ENCODE measurements at places on chromosomes 7 and 10. TPM values are rescaled to one million over a fixed set of nuclear protein-coding genes. Genes with fewer than 3 reads are reported as not detected.

DNA sequence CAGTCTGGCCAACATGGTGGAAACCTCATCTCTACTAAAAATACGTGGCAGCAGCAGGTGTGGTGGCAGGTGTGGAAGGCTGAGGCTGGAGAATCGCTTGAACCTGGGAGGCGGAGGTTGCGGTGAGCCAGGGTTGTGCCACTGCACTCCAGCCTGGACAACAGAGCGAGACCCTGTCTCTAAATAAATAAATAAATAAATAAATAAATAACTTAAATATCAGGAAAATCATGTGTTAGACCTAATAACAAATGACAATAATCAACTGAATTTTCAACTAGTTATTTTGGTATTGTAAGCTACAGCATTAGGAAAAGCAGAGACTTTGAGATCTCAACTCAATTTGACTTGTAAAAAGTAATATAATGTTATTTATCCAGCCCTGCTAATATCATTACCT, 9.2 kb downstream of the HERPUD2 start:
- no peak overlapping the region for H3K4me3 ChIP-seq
- DNase-seq: no peak
- H3K4me1 ChIP-seq: peaks cover 33% of the 10 kb centered on the region
- no peak overlapping the region for H3K27ac ChIP-seq
- no peaks in the 10 kb centered on the region for H3K27me3 ChIP-seq
- H3K36me3 ChIP-seq: peaks cover 5% of the 10 kb centered on the region

- peak; percentile 35 for DNase-seq
- peaks cover 21% of the 10 kb centered on the region for H3K4me1 ChIP-seq
- no peak overlapping the region for H3K4me3 ChIP-seq
- H3K27me3 ChIP-seq: no peaks in the 10 kb centered on the region
- no peaks in the 10 kb centered on the region for H3K36me3 ChIP-seq
Measured at GRCh38 chr7:101935521-101936141, 118.2 kb downstream of the CUX1 start.

GRCh38 chr10:89481662-89482061, 53.7 kb downstream of the SLC16A12 start:
- H3K36me3 ChIP-seq: no peaks in the 10 kb centered on the region
- no peak overlapping the region for H3K4me3 ChIP-seq
- H3K4me1 ChIP-seq: peaks cover 21% of the 10 kb centered on the region
- peak overlapping the region; percentile 72 for H3K27ac ChIP-seq
- DNase-seq: no peak

- H3K27me3 ChIP-seq: no peaks in the 10 kb centered on the region
- no peaks in the 10 kb centered on the region for H3K4me1 ChIP-seq
- H3K4me3 ChIP-seq: no peak overlapping the region
- no peak overlapping the region for H3K27ac ChIP-seq
- DNase-seq: no peak
- no peaks in the 10 kb centered on the region for H3K36me3 ChIP-seq
Measured at GRCh38 chr10:23718946-23719345, 280.1 kb downstream of the OTUD1 start.

GRCh38 chr10:20034732-20035131, 218.5 kb downstream of the PLXDC2 start:
- no peak overlapping the region for H3K4me3 ChIP-seq
- H3K27ac ChIP-seq: no peak overlapping the region
- H3K36me3 ChIP-seq: no peaks in the 10 kb centered on the region
- DNase-seq: no peak
- no peaks in the 10 kb centered on the region for H3K4me1 ChIP-seq
- H3K27me3 ChIP-seq: no peaks in the 10 kb centered on the region

DNA sequence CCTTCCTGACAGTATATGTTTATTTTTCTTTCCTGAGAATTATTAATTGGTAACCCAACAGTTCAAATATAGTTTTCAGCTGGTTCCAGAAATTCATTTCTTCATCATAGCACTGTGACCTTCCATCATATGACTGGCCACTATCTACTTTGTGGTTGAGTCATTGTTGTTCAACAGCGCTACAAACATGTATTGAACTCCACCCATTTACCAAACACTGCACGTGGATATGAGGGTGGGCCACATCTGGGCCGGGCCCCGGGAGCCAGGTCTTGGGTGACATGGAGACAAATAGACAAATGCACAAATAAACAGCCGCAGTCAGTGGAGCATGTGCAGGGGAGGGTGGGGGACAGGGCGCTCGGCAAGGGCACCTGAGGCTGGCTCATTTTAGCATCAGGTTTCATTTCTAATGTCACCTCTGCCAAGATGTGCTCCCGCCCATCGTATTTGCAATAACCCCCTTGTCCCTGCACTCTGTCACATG, 24.0 kb upstream of the EEPD1 start:
- no peaks in the 10 kb centered on the region for H3K36me3 ChIP-seq
- H3K27ac ChIP-seq: peak overlapping the region; percentile 71
- no peaks in the 10 kb centered on the region for H3K4me1 ChIP-seq
- no peak overlapping the region for H3K4me3 ChIP-seq

DNA sequence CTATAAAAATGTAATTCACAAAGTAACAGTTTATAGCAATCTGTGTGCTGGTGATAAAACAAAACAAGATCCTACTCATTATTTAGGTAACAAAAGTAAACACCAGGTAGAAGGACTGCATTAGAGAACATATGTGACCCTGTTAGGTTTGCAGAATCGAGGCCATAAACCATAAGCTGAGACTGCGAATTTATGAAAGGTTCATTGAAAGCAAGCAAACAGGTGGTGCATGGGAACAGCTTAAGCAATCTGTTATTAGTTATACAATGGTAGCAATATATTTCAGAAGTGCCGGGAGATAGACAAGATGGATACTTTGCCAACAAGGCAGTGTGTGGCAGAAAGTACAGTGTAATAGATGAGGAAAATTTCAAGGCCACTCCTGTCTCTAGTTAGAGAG, 23.5 kb upstream of the FAM133B start:
- H3K36me3 ChIP-seq: peaks cover 31% of the 10 kb centered on the region
- no peaks in the 10 kb centered on the region for H3K4me1 ChIP-seq
- H3K27me3 ChIP-seq: no peaks in the 10 kb centered on the region
- DNase-seq: no peak
- H3K4me3 ChIP-seq: no peak overlapping the region
- no peak overlapping the region for H3K27ac ChIP-seq

DNA sequence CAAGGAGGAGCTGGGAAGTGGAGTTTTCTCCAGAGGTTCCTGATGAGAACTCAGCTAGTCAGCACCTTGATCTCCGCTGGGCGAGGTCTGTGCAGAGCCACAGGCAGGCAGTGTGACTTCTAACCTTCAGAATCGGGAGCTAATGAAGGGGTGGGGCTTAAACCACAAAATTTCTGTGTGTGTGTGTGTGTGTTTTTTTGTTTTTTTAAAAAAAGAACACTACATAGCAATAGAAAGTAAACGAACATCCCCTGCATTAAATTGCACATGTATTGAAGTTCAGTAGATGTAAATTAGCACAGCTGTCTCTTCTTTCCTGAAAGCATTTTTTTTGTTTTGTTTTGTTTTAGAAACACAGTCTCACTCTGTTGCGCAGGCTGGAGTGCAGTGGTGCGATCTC, 46.2 kb downstream of the RBM17 start:
- H3K27ac ChIP-seq: no peak overlapping the region
- no peak overlapping the region for H3K4me3 ChIP-seq
- H3K36me3 ChIP-seq: no peaks in the 10 kb centered on the region
- peaks cover 8% of the 10 kb centered on the region for H3K27me3 ChIP-seq
- DNase-seq: no peak

DNA sequence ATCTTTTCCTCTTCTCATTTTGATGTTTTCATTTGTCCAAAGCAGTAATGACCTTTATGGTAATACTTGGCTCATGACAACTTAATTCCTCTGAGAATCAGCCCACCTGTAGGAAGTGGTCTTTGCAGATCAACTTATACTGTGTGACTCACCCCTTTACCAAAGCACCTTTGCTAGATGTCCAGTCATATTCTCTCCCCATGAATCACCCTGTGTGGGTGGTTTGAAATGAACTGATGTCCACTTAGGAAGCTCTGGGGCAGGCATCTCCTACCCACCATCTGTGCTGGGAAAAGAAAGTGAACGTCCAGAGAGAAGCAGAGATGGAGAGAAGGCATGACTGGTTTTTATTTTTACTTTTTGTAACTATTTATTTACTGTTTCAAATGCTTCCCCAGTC, 410.3 kb downstream of the KIF20B start:
- H3K27me3 ChIP-seq: no peaks in the 10 kb centered on the region
- DNase-seq: no peak
- no peak overlapping the region for H3K27ac ChIP-seq
- no peaks in the 10 kb centered on the region for H3K36me3 ChIP-seq
- H3K4me3 ChIP-seq: no peak overlapping the region

DNA sequence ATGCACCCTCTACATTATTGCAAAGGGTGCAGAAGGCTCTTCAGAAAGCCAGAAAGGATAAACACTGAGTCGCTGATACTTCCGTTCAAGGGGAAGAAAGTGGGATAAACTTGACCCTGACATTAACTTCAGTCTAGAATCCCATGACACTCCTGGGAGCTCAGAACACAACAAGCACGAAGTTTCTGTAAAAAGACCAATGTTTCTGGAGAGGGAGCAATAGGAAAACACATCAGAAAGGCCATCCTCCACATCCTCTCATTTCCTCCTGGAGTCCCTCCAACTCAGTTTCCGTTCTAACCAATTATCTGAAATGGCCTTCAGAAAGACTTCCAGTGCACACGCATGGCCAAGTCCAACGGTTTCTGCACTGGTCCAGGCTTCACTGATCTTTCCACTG, 113.5 kb downstream of the SORBS1 start:
- no peak overlapping the region for H3K4me3 ChIP-seq
- no peak for DNase-seq
- peaks cover 41% of the 10 kb centered on the region for H3K4me1 ChIP-seq
- no peaks in the 10 kb centered on the region for H3K27me3 ChIP-seq
- peak overlapping the region; percentile 52 for H3K27ac ChIP-seq
- no peaks in the 10 kb centered on the region for H3K36me3 ChIP-seq

- H3K4me3 ChIP-seq: no peak overlapping the region
- H3K27me3 ChIP-seq: no peaks in the 10 kb centered on the region
- no peak overlapping the region for H3K27ac ChIP-seq
- no peaks in the 10 kb centered on the region for H3K36me3 ChIP-seq
- no peak for DNase-seq
- H3K4me1 ChIP-seq: no peaks in the 10 kb centered on the region
Measured at GRCh38 chr7:121266307-121266894, 62.4 kb upstream of the WNT16 start.

GRCh38 chr7:28329661-28330363, 82.5 kb upstream of the CREB5 start:
- no peak for DNase-seq
- no peak overlapping the region for H3K4me3 ChIP-seq
- no peaks in the 10 kb centered on the region for H3K36me3 ChIP-seq
- H3K27me3 ChIP-seq: no peaks in the 10 kb centered on the region
- H3K4me1 ChIP-seq: no peaks in the 10 kb centered on the region

- H3K27ac ChIP-seq: no peak overlapping the region
- H3K4me3 ChIP-seq: peak overlapping the region; percentile 86
- peaks cover 17% of the 10 kb centered on the region for H3K36me3 ChIP-seq
Measured at GRCh38 chr7:139361523-139361922, 1.8 kb downstream of the LUC7L2 start.

- H3K36me3 ChIP-seq: no peaks in the 10 kb centered on the region
- no peaks in the 10 kb centered on the region for H3K27me3 ChIP-seq
- H3K27ac ChIP-seq: no peak overlapping the region
Measured at GRCh38 chr7:75688200-75689136, 50.3 kb downstream of the HIP1 start.

GRCh38 chr7:151339651-151340382, 1.8 kb upstream of the NUB1 start:
- H3K27ac ChIP-seq: peak overlapping the region; percentile 53
- no peaks in the 10 kb centered on the region for H3K27me3 ChIP-seq
- H3K4me1 ChIP-seq: peaks cover 25% of the 10 kb centered on the region
- no peaks in the 10 kb centered on the region for H3K36me3 ChIP-seq
- no peak overlapping the region for H3K4me3 ChIP-seq

- no peak for DNase-seq
- no peaks in the 10 kb centered on the region for H3K36me3 ChIP-seq
- no peak overlapping the region for H3K27ac ChIP-seq
- peaks cover 5% of the 10 kb centered on the region for H3K4me1 ChIP-seq
- no peak overlapping the region for H3K4me3 ChIP-seq
Measured at GRCh38 chr10:43293677-43294057, 26.8 kb upstream of the RASGEF1A start.

DNA sequence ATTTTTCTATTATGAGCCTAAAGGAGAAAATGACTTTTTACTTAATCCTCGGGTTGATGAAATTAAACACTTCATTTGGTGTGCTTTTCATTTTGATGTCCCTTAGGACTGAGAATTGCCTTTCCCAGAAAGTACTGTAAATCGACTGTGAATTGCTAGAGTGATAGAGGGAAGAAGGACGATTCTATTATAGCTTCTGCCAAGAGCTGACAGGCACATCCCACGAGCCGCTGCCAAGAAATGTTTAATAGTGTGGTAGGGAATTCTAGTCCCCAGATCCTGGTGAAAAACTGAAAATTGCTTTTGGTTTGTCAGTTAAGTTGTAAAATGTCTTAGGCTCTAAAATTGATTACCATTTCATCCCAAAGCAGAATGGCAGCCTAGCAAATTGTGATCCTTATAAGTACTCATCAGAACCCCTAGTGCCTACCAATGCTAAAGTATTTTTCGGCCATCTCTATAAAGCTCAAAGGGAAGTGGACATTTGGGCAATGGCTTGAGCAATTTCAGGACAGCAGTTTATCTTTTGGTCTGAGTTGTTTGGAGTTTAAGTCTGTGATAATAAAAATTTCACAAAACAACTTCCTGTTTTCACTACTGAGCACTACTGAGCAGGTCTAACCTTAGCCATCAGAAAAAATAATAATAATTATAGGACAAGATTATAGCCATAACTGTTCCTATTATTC, 44.6 kb upstream of the HYCC1 start:
- H3K4me1 ChIP-seq: no peaks in the 10 kb centered on the region
- no peak overlapping the region for H3K27ac ChIP-seq
- no peaks in the 10 kb centered on the region for H3K27me3 ChIP-seq
- H3K36me3 ChIP-seq: no peaks in the 10 kb centered on the region

DNA sequence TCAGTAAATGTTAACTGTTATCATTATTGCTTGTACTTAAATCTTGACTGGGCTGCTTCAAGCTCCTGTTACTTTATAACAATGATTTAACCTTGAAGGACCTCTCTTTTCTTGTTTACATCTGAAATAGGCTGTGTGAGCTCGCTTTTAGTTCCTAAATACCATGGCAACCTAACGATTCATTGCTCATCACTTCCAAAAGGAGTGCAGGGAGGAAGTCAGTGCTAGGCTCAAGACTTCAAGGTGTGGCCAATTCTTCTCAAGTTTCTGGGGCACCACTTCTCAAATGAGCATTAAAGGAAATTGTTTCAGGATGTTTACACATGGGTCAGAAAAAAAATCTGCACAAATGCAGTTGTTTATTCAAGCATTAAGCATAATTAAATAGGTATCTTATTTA, 284.2 kb downstream of the MTERF1 start:
- H3K4me3 ChIP-seq: no peak overlapping the region
- H3K36me3 ChIP-seq: no peaks in the 10 kb centered on the region

SPDYE9 gene
- total RNA-seq: not detected

ABCB4 gene
- total RNA-seq: 0.41 TPM

MMD2 gene
- total RNA-seq: not detected

NEURL1 gene
- total RNA-seq: 0.64 TPM

SLC13A1 gene
- not detected for total RNA-seq

OR13A1 gene
- total RNA-seq: not detected

SH2D4B gene
- total RNA-seq: 0.43 TPM

INA gene
- total RNA-seq: not detected

SPDYE2 gene
- not detected for total RNA-seq

FAM24A gene
- total RNA-seq: not detected

NRG3 gene
- total RNA-seq: 2.3 TPM

GRM8 gene
- total RNA-seq: not detected

Measured in upper lobe of right lung (tissue), 1 donor.